Mesothelial cell of epicardium (in vitro differentiated cells): ENCODE measurements at places on chromosomes 1 and 21.
A peak's percentile ranks its signal among the peaks of the same experiment; 100 is the strongest.

DNA sequence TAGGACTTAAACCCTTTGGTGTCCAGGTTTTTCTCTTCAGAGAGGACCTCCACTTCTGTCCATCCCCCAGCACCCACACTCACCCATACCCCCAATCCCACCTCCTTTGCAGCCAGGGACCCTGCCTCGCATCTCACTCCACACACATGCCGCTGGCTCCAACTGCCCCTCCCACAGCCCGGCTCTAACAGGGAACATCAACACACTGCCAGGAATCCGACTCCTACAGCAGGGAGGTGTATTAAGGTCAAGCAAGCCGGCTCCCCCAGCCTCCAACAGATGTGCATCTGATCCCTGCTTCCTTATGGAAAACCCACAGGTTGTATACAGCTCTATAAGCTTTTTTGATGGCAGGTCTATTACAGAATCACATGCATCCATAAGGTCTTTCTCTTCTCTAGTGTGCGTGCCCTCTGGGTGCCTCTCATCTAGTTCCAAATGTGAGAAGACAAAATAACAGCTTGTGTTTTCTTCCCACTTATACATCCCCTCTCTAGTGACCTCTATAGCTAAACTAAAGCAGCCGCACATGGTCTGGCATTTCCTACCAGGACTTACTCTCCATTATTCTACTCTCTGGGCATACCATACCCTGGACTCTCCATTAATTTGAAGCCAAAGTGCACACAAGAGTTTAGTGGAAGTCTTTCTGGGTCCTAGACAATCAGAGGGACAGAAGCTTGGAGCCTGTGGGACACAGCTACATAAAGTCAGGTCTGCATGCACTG is 16.3 kb downstream of the PIK3C2B start:
- DNase-seq = no peak

- no peak for DNase-seq
Observed at GRCh38 chr1:181097242-181097641, 8.7 kb downstream of the IER5 start.

- no peak for DNase-seq
Observed at GRCh38 chr1:192698731-192699130, 62.8 kb downstream of the RGS13 start.

- peak; percentile 68 for DNase-seq
Observed at GRCh38 chr1:64471218-64472039, 1.5 kb downstream of the CACHD1 start.

DNA sequence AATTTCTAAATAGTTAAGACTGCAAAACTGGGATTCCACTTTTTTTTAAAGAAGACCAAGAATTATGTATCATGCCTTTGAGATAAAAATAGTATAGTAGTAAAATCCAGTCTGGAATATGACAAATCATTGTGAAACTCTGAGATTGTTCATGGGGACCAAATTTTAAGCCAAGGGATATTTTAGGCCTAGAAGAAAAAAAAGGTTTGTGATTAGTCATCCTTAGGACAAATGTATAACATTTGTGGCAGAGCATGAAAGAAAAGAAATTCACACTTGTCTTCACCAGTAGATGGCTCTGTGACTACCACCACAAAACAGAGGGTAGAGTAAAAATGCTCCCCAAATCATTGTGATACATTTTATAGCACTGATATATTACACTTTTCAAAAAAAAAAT is 226.1 kb downstream of the KCTD3 start:
- DNase-seq = no peak

DNA sequence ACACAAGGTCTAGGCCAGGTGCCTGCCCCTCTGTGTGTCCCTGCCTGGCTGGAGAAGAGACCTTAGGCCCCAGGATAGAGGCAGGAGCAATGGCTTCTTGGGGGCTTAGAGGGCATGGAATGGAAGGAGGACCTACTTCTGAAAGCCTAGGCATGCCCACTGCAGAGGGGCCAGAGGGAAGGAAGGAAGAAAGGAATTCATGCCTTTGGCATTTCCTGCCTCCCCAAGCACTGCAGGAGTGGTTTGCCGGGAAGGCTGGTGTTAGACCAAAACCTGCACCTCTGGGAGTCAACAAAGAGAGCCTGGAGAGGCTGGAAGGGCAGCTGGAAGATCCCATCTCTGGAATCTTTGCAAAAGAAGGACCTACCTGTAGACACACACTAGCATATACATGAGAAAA is 50.7 kb upstream of the KCNE2 start:
- no peak for DNase-seq

GRCh38 chr21:42653231-42654061 is at the start of gene PDE9A:
PDE9A (plus strand) TSS chr21:42653621; CDS start chr21:42653815, 194 bp downstream.
- DNase-seq = peak; percentile 61

DNA sequence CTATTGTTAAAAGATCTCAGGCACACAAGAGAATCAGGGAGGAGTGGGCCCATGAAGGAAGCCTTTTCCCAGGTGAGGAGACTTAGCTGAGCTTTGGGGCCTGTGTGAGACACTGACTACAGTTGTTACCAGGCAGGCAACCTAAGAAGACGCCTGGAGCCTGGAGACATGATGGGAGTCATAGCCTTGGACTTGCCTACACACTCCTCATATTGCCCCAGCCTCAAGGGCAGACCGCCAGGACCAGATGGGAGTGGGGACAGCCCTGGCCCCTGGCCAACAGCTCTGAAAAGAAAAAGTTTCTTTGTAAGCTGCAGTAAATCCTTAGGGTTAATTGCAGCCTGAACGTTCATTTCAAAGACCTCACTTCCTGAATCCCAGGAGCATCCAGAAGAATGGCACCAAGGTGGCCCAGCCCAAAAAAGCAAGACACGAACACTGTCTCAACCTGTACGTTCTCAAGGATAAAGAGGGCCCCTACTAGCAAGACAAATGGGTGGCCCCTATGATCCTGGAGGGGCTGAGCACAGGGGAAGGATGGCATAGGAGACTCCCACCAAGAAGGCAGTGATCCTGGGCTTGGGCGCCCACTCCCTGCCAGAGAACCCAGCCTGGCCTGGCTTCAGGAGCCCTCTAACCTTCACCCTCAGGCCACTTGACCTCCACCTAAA is 33.2 kb upstream of the BTG2 start:
- no peak for DNase-seq

DNA sequence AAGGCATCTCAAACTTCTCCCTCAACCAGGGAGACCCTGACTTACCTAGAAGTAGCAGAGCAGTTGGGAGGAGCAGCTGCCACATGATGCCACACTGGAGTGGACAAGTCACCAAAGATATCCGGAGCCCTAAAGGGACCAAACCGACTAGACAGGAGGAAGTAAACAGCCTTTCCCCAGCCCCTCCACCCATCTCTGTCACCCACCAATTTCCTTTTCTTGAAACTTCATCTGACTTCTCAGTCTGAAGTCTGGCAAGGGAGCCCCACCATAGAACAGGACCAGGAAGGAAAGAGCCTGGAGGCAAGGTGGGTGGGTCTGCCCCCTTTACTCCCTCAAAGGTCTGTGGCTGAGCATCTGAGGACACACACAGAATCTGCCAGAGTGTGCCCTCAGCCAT is at the start of gene FCGR3A:
TSS of gene FCGR3A (minus strand) at position 167 of the 400 bp plus-strand sequence. CDS start at position 85, 82 bp downstream.
- DNase-seq = no peak

- no peak for DNase-seq
Observed at GRCh38 chr1:239098400-239099037, 287.8 kb upstream of the CHRM3 start.

DNA sequence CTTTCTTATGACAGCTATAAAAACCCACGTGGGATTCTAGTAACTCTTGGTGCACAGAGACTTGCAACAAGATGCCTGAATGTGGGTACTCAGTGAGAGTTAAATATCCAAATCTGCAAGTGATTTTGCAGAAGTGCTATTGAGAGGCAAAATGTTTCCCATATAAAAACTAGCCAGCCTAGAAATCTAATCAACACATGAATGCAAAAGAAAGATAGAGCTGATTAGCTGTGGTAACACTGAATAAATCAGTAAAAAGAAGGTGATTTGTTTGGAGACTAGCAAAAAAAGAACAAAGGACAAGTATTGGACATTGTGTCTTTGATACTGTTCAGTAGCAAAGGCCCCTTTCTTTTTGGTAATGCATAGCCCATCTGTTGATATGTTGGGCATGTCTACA is 213.7 kb upstream of the SGIP1 start:
- DNase-seq = no peak

- DNase-seq = no peak
Observed at GRCh38 chr1:109385417-109385816, 12.3 kb downstream of the SORT1 start.

GRCh38 chr1:91601554-91602376 is 101.1 kb downstream of the CDC7 start:
- no peak for DNase-seq

- DNase-seq = no peak
Observed at GRCh38 chr1:196063294-196063693, 544.9 kb downstream of the KCNT2 start.

- no peak for DNase-seq
Observed at GRCh38 chr1:93680076-93680419, 1.6 kb downstream of the BCAR3 start.

- DNase-seq = no peak
Observed at GRCh38 chr1:54227891-54228310, 27.9 kb downstream of the MRPL37 start.

DNA sequence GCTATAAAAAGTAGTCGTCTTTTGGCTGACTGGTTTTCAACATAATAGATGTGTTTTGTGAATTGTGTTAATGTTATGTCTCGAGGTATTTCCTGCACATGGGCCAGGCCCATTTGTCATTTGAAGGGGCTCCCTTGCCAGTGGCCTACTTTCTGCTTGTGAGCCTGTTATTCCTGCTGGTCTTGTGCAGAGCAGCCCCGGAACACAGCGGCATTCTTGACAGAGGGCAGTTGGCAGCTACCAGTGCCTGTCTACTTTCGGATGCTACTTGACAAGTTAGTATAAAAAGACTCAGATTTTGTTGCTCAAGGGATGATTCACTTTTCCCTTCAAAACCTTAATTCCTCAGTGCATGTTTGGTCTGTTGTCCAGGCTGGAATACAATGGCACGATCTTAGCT is 28.5 kb downstream of the PGM1 start:
- no peak for DNase-seq

GRCh38 chr1:219927956-219928790 is at the start of gene SLC30A10:
SLC30A10 (minus strand) TSS chr1:219928557; CDS start chr1:219928440, 117 bp downstream.
- peak; percentile 29 for DNase-seq

GRCh38 chr1:12502336-12503109 is 115.5 kb downstream of the DHRS3 start:
- no peak for DNase-seq

DNA sequence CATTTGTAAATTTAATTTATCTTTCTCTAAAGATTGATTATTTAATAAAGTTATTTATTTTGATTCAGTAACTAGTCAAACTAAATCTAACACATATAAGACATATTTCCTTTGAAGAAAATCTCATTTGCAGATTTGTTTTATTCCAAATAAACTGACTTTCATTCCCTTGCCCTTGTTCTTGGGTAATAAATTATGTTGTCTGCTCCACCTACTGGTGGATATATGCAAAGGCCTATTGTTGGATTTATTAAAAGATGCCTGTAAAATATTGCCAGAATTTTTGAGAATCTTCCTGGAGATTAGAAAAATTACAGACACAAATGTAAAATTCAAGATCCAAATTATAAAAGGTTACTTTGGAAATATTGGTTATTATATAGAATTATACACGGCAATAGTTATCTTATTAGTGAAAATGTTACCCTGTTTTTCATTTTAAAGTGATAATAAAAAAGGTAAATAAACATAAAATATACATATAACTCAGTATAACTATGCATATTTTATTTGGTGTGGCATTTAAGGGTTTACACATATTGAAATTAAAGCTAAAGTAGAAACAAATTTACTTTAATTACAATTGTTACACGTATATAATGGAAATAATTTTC is 116.1 kb downstream of the SPATA17 start:
- no peak for DNase-seq

GRCh38 chr1:38612951-38613350 is 246.6 kb downstream of the RRAGC start:
- DNase-seq = no peak

DNA sequence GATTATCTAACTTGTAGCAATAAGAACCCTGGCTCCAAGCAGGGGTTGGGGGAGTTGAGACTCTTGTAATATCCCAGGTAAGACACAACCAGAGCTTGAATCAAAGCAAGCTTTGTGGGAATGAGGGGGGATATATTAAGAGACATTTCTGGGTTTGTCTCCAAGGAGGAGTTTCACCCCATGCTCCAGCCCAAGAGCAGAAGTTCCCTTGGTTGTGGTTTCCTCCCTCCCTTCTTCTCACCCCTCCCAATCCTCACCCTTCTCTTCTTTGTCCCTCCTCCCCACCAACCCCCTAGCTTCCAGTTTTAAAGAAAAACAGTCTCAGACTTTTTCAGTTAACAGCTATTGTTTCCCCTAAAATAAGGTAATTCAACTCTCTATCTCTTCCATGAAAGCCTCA is 11.9 kb downstream of the TRAF3IP3 start:
- DNase-seq = no peak

- no peak for DNase-seq
Observed at GRCh38 chr1:19468397-19468956, 16.9 kb downstream of the CAPZB start.

DNA sequence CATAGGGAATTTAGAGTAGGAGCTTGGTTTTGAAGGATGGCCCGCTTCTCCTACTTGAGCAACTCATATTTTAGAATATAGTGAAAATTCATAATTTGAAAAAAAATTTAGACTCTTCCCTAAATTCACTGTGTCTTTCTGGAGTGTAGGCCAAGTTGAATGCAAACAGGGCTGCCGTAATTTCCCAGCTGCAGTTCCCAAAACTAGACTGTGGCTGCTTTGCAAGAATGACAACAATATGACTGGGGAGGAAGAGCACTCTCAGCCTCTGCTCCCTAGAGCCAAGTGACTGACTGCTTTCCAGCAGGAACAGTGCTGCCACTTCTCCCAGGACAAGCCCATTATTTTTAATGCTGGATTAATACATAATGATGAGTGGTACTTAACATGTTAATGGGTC is 209.0 kb downstream of the RHOU start:
- DNase-seq = no peak

GRCh38 chr1:20190256-20191160 is 4.2 kb upstream of the PLA2G2C start:
- no peak for DNase-seq

GRCh38 chr21:32496568-32496967 is 84.1 kb downstream of the EVA1C start:
- DNase-seq = no peak

DNA sequence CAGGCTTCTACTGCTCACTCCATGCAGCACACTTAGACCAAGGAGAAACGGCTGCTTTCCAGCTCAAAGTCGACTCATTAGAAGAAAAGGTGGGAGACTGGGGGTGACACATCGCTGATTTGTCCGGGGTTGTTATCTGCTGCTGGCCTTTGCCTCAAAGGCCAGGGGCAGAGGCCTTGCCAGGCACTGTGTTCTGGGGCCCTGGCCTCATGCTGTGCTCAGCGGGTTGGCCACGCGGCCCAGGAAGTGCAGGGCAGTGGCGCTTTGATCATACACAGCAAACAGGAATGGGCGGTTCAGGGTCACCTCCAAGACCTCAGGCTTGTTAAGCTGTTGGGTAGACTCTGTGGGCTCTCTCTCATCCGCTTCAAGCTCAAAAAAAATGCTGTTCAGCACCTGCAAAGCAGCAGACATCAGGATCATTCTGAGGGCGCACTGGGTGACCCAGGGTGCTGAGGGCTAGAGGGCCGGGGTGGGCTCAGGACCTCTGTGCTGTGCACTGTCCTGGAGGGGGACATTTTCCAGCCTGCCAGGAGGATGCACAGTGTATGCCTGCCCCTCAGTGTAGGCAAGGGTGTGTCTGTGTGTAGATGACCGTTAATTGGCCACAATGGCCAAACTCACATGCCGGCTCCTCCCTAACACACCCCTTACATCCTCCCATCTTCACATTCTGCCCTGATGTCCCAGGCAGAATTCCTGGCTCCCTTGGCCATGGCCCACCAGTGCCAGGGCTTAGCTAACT is 10.8 kb downstream of the AGT start:
- DNase-seq = no peak
